Gastroesophageal sphincter (tissue), 4 donors: ENCODE measurements at places on chromosomes 7 and 10. TPM values are rescaled to one million over a fixed set of nuclear protein-coding genes. Genes with fewer than 3 reads are reported as not detected.
A peak's percentile ranks its signal among the peaks of the same experiment; 100 is the strongest.

Gene PDE6C
- not detected for total RNA-seq

Gene DDC
- total RNA-seq: not detected

Gene PRSS1
- not detected for total RNA-seq

GRCh38 chr7:33043501-33044400 is 18.8 kb downstream of the NT5C3A start:
- ATAC-seq: no peak

DNA sequence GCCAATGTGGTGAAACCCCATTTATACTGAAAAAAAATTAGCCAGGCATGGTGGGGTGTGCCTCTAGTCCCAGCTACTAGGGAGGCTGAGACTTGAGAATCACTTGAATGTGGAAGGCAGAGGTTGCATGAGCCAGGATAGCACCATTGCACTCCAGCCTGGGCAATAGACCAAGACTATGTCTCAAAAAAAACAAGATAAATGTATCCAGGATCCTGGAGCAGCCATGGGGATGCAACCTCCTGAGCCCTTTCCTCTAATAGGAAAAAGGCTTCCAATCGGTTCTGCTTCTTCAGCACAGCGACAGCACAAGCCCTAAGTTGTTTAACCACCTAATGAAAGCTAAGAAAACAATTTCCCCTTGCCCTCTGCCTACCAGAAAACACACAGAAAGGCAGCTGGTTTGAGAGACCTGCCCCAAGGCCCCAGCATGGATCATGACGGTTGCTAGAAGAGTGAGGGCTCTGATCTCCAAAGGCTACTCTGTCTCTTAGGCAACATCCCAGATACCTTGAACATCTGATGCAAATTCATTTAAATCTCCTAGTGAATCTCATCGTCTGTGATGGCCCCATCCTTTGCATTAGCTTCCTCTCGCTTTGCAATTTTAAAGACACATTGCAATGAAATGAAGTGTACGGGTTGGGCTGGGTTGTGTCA is 220.8 kb downstream of the ARHGAP21 start:
- no peak for ATAC-seq

- ATAC-seq: no peak
Measured at GRCh38 chr10:119754085-119754484, 28.2 kb downstream of the INPP5F start.

- no peak for ATAC-seq
Measured at GRCh38 chr10:30374353-30374752, 25.3 kb upstream of the MTPAP start.

DNA sequence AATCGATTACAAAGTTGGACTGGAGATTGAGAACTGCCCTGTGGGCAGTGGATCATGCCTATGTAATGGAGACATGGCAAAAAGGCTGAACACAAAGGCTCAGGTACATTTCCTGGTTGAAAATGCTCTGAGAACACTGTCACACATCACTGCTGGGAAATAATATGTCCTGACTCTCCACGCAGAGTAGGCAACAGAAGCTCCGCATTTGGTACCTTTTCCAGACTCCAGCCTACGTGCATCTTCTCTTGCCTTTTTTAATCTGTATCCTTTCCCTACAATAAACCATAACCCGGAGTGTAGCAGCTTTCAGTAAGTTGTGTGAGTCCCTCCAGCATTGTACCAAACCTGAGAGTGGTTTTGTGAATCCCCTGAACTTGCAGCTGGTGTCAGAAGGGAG is 134.7 kb downstream of the SORBS1 start:
- ATAC-seq: no peak

- no peak for ATAC-seq
Measured at GRCh38 chr7:96927131-96927530, 78.2 kb upstream of the DLX6 start.

GRCh38 chr10:1685699-1686490 is 51.4 kb downstream of the ADARB2 start:
- no peak for ATAC-seq

GRCh38 chr7:30148951-30149459 is 14.2 kb downstream of the MTURN start:
- no peak for ATAC-seq

GRCh38 chr10:69403519-69403918 is 13.2 kb downstream of the TACR2 start:
- no peak for ATAC-seq

DNA sequence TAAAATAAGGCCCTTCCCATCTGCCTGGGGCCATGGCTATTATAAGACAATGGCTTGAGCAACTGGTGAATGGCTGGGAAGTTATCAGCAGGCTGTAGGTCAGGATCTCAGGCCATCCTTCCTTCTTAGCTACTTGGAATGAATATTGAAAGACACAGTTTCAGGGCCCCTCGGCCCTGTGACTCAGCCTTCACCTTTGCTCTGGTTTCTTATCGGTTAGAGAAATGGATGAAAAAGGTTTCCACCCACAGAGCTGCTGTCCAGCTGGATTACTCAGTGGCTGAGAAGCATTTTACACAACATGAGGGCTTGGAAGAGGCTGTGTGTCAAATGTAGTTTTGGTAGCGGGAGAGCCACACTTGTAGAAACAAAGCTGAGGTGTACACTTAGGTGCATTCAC is 9.4 kb downstream of the ACSL5 start:
- ATAC-seq: peak; percentile 46

GRCh38 chr7:107641676-107642075 is 19.0 kb upstream of the SLC26A4 start:
- no peak for ATAC-seq

DNA sequence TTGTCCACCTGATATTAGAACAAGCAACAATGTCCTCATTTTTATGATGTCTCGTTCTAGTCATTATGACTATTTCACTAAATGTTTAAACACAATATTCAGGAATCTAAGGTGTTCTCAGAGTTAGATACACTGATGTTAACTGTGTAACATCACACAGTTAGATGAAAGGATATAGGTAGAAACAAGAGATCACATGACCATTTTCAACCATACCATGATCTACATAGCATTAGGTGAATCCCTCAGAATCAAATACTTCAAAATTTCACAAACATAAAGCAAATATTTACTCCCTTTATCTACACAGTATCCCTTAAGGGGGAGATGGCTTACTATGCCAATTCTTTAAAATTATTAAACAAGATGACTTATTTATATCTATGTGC is 90.3 kb downstream of the ANK3 start:
- no peak for ATAC-seq
